Stimulated activated CD4-positive, alpha-beta T cell treated with anti-CD3 and anti-CD28 coated beads, Interleukin-4, amount 100 ng/mL, for 48 hours (primary cell): ENCODE measurements at places on chromosomes 7 and 10.

DNA sequence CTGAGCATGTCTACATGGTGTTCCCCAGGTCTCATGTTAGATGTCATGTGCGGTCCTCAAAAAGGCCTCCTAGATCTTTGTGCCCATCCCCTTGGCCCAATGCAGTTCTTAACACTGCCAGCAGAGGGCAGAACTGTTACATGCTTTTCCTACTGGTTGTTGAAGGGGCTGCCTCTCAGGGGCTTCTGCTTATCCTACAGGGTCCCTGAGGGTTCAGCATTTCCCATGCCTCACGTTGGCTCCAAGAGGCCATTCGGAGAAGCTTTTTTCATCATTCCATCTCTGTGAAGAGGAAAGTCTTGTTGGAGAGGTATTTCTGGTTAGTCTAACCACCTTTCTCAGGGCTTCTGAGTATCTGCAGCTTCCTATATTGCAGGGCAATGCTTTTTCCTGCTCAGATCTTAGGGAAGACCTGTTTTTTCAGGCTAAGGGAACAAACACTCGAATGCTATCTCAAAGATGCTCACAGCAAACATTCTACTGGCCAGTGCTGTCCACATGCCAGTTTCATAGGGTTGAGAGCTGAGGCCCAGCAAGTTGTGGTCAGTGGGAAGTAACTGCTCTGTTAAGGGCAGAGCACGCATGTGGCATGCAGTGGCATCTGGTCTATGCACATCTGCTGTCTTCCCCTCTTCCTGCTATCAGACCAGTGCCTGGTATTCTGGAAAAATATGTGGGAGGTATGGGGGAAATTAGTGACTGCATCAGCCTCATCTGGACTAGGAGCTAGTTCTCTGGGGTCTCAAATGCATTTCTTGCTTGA, 31.5 kb downstream of the MBL2 start:
- DNase-seq = peak; percentile 13

DNA sequence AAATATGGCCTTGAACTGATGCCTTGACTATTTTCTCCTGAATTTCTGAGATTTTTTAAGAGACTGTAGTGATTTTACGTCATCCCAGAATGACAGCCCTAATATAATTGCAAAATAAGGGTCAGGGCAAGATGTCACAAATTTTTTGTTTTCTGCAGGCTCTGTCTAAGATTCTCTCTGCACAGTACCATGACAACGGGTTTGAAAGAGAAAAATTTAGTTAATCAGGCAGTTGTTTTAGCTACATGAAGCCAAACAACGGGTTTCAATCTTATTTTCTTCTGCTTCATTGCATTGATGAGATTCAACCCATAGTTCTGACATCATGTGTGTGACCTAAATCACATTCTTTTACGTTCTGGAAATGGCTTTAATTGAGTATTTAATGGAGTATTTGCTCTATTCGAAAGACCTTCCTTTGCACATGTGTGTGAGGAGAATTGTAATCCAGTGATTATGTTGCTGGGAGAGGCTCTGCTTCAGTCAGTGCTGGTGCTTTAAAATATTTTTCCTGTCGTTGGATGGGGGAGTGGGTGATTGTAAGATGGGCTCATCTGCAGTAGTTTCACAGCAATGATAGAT, 118.0 kb upstream of the RHOBTB1 start:
- no peak for DNase-seq

DNA sequence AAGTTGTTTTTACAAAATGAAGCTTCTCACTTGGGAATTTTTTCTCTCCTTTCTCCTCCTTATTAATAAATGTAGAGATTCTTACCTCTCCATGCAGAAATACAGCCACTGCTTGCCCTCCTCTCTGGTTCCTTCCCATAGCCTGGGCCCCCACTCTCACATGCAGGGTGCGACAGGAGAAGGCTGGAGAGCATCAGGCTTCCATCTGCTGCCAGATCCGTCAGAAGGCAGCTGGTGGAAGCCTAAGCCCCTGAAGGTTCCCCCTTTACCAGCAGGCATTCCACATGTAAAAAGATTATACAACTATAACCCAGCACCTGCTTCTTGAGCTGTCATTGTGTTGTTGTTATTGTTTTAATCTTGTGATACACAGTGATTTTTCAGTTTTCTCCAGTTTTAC, 314.2 kb downstream of the LHFPL3 start:
- DNase-seq = no peak

DNA sequence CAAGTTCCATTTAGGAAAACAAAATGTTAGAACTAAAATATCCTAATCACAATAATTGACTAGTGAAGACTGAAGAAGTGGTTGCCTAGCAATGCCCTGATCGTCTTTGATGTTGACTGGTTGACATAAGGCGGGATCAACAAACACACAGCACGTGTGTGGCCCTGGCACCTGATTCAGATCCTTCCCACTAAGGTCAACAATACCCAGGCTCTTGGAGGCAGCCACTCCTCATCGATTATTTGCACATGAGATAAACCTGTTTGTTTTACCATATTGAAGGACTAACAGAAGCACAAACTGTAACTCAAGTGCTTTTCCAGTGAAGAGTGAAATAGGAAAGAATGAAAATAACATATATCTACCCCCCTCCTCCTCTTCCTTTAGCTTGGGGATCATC, 15.6 kb downstream of the FANK1 start:
- no peak for DNase-seq

DNA sequence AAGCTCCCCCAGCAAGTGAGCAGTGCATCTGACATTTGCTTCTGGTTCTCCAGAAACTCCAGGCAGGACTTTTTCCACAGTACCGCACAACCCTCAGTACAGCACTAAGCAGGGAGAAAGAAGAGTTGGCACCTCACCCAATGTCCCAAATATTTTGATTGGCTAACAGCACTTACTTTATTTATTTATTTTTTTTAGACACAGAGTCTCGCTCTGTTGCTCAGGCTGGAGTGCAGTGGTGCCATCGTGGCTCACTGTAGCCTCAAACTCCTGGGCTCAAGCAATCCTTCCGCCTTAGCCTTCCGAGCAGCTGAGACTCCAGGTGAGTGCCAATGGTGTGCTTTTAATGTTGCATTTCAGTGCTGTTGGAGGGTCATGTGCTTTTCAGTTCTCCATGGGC, 200.3 kb upstream of the ZMIZ1 start:
- DNase-seq = no peak

DNA sequence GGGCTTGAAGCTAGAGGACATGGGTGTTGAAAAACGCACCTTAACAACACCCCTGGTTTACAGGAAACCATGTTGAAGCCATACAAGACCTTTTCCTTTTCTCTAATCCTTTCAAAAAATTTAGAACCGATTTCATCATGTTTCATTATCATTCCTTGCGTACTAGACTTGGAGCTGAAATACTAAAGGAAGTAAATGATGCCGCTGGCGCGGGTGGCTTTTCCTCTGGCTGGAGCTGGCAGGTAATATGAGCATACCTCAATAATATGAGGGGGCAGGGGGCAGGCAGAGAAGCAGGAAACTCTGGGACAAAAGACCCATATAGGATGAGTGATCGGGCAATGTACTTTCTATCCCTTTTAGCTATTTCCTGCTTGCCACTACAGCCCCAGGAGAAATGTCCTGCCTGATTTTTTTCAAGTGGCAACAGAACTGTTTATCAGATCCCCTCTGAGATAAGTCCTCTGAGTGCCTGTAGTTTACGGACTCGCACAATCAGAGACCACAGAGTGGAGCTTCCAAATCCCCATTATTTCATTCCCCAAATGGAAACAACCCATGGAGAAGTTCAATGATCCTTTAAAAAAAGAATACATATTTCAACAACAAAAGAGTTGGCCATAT, 450.1 kb downstream of the KCNMA1 start:
- DNase-seq = no peak
